ENCODE measurements at places on chromosomes 4 and X.

- no peak for DNase-seq
Measured at GRCh38 chrX:136048446-136048845, 63.2 kb downstream of the SLC9A6 start.

DNA sequence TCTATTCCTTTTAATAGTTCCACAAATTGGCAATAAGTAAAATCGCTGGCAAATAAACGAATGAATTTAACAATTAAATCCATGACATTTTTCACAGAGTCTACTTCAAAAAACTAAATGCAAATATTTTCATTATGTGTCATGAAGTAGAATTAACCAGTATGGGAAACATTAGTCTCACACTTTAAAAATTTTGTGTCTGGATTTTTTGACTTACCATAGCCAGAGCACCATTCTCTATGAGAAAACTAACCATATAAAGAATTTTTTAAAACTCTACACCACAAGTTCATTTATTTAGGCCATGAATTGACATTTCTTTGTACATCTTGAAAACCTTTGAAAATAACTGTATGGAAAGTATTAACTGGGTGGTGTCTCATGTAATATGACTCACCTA, 41.2 kb downstream of the PRDM5 start:
- DNase-seq: no peak

DNA sequence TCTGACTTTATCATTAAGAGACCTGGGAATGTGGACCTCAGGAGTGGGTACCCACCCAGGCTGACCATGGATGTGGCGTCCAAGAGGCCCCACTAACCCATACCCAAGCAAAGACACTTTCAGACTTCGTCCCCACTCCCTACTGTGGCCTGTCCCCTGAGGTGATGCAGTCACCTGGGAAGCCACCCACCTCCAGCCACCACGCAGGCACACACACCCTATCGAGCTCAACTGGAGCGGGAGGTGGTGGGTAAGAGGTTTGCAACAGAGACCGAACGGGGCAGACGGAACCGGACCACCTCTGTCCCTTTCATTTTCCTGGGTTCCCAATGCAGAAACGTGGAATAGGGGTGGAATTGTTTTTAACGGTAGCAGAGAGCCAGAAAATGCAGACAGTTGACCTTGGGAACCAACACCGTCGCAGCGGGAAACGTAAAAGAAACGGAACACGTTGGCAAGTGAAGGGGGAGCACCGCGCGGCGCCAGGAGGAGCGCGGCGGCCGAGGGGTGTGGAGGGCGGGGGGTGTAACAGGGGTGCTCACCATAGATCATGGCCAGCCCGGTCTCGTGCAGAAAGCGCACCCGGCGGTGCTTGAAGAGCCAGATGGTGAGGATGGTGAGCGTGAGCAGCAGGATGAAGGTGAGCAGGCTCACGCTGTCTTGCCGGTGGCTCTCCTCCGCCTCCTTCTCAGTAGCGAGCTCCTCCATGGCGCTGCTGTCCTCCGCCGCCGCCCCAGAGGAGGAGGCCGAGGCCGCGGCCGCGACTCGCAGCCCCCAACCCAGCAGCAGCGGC, 559 bp downstream of the SLC9A7 start:
- DNase-seq: no peak

DNA sequence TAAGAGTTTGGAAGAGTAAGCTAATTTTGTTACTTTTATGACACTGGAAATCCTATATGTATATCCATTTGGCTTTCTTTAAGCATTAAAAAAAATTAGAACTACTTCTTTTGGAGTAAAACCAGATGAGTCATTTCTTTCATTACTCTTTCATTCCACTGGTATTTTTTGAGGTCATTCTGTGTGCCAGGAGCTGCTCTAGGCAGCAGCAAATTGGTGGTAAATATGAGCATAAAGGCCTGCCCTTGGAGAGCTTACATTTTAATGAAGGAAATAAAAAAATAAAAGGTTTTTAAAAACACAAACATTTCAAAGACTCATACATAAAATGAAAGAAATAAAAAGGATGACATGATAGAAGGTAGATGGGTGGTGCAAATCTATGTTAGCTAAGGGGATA, 37.4 kb downstream of the MID1 start:
- no peak for DNase-seq

DNA sequence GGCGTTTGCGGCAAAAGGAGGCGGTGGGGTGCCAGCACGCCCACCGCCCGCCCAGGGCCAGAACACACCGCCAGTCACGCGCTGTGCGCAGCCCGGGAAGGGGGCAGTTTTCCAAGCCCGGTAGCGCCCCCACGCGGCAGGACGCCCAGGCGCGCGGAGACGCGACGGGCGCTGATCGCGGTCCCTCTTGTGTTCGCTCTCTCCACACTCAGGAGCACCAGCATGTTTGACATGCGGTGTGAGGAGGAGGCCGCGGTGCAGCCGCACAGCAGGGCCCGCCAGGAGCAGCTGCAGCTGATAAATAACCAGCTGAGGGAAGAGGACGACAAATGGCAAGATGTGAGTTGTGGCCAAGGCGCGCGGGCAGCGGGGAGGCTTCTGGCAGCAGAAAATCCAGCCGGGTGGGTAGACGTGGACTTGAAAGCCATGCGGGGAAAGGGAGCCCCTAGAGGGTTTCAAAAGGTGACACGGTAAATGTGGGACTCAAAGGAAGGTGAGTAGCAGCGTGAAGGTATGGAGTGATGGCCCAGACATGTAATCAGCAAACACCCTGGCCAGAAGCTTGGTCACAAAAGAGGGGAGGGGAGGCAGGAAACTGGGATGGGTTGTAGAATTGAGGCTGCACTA, 104.1 kb downstream of the PHOX2B start:
- peak; percentile 18 for DNase-seq

GRCh38 chr4:132101526-132101925, 1047.6 kb upstream of the PCDH10 start:
- DNase-seq: no peak

DNA sequence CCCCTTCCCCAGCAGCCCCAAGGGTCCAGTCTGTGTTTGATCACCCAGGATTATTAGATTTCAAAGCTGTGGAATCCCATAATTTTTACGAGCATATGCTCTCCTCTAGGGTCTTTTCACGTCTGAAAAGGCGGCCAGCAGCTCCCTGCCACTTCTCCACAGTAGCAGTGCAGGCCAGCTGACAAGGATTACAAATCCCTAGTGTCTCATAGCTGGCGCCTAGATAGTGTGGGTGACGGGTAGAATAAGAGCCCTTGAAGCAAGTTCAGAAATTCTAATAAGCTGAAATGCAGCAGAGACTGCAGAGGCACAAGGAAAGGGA, 79.4 kb downstream of the RLIM start:
- DNase-seq: no peak

GRCh38 chrX:17206584-17206983, 168.4 kb upstream of the NHS start:
- DNase-seq: no peak

DNA sequence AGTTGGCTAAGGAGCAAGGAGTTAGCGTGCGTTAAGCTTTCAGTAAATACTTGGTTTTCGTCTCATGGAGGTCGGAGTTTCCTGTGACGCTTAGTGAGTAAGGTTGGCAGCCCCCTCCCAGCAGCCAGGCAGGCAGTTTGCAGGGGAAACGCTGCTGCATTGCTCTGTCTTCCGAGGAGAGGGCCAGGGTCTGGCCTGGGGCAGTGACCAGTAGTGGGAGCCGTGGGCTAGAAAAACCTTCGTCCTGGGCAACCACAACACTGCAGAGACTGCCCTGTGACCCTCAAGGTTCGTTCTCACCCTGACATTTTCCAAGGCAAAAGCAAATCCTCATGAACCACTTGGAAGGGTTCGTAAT, 432 bp downstream of the TMEM175 start:
- no peak for DNase-seq

GRCh38 chrX:31061091-31061490, 10.8 kb downstream of the FTHL17 start:
- no peak for DNase-seq

DNA sequence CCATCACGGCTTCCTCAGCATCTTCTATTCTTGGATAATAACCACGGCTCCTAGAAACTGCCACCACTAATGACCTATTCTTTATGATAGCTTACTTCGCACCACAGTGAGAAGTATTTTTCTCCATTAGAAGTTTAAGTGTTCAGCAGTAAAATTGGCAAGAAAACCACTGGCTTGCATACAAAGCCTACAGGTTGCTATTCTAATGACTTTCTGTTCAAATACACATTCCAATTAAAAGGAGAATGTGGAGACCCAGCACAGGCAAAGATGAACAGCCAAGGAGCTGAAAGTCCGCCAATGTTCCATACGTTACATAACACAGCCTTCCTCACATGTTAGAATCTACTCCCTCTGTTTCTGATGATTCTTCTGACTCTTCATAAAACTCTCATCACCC, 875.0 kb upstream of the PRKX start:
- no peak for DNase-seq

DNA sequence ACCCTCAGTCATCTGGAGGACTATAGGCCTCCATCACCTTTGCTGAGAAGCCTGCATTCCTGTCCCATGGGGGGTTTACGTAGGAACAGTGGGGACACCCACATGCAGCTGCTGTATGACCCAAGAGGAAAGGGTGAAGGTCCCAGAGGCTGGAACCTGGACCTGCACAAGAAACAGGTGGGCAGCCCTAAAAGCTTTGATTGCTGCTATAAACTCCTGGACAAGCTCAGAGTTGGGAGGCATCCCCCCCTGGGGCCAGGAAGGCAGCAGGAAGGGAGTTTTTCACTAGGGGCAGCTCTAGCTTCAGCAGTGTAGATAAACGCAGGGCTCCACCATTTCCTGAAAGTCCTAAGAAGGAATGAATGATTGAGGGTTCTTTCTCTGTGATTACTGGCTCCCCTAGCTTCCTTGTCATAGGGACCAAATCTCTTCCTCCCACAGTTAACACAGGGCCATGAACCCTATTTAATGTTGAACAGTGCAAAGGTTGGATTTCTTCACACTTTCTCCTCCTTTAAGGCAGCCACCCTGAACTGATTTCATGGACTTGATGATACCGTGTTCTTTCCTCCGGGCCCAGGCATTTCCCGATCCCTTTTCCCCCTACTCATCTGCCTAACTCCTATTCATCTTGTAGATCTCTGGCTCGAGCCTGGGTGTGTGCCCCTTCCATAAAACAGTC, 84.2 kb downstream of the CHRNA9 start:
- no peak for DNase-seq

DNA sequence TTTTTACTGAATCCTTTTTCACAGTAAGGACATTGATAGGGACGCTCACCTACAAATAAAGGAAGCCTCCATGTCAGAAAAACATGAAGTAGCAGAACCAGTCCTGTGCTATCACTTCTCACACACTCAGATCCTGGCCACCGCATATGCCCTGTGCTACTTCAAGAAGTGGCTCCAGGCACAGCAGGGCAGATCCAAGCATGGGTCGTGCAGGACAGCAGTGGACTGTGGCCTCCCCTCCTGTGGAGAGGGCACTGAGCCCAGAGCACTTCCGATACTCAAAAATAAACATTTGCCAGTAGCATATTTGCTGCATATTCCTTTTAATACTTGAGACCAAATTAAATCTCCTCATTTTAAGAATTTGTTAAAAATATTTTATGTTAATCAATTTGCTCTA, 167.9 kb downstream of the PRDM5 start:
- DNase-seq: no peak

DNA sequence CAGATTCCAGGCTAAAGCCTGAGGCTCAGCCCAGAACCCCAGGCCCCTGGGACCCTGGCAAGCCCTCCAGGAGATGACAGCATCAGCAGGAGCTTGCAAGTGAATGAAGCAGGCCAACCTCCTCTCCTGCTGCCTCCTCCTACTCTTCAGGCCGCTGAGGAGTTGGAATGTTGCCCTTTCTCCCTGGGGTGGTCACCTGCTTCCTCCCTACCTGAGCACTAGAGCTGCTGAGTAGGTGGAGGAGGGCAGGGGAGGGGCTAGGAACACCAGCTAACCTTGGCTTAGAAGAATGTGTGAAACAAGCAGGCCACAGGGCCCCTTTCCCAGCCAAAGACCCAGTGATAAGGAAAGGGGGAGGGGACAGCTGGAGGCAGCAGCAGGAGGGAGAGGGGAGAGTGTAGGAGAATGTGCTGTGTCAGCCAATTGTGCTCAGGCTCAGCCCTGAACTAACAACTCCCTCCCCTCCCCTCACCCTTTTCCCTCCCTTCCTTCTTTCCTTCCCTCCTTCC, 58.0 kb downstream of the PJA1 start:
- DNase-seq: no peak

DNA sequence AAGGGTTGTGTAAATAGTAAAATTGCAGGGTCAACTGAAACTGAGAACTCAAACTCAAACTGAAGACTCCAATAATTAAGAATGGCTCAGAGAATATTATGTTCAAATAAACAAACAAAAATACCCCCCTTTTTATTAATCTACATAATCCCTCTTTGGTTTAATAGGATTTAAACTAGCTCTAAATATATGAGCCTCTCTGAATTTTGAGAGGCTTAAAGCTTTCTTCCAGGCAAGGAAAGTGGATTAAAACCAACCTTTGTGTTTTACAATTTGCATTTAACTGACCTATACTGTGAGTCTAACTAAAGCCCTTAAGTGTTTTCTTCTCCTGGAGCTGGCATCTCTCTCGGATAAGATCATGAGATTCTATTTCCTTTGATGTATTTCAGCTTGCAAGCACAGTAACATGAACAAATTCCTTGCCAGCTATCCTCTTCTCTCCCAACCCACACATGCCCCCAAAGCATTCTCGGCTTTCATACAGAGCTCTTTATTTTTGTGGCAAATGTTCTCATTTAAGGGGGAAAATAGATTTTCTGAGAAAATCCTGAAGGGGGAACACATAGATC, 1310.8 kb upstream of the AGA start:
- DNase-seq: no peak

- DNase-seq: no peak
Measured at GRCh38 chr4:25043548-25043947, 12.8 kb upstream of the LGI2 start.

- peak; percentile 67 for DNase-seq
Measured at GRCh38 chr4:985123-985830, 1.6 kb upstream of the IDUA start.

GRCh38 chr4:105345358-105345757, 128.5 kb downstream of the PPA2 start:
- no peak for DNase-seq

DNA sequence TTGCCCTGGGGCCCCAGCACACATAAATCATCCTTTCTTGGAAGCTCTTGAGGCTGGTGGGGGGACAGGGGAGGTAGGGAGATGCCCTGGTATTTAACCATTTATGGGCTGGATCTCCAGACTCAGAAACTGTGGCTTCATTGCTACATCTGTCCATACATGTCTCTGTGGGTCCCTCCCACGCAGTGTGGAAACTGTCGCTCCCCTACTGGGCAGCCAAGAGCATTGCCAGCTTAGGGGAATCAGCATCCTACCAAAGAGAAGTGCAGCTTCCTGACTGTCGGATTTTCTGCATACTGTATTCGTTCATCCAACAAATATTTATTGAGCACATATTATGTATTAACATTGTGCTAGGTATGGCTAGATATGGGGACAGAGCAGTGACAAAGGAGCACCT, 3.7 kb downstream of the GRIPAP1 start:
- DNase-seq: no peak

- no peak for DNase-seq
Measured at GRCh38 chr4:92399032-92399431, 95.3 kb downstream of the GRID2 start.

DNA sequence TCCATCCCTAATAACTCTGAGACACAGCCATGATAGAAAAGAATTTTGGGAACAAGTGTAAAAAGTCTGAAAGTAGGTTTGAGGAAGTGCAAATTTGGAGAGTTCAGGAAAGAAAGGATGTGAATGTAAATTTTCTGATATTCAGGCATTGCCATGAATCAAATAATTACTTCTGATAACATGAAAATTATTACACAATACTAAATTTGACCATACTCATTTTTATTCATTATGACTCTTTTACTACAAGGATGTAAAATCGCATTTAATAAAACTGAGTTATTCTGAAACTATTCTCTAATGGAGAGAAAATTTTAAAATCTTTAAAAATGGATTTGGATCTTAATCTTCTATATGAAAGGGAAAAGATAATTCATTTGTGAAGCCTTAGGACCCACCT, 33.8 kb upstream of the NPY2R start:
- no peak for DNase-seq

Data from activated CD4-positive, alpha-beta memory T cell treated with anti-CD3 and anti-CD28 coated beads, Interleukin-2, amount 10 ng/mL, durations not matched to agents 7 days and 5 days (primary cell).